Upper lobe of right lung (tissue), 1 donor: ENCODE measurements at places on chromosomes 11 and 22. TPM values are rescaled to one million over a fixed set of nuclear protein-coding genes. Genes with fewer than 3 reads are reported as not detected.

DNA sequence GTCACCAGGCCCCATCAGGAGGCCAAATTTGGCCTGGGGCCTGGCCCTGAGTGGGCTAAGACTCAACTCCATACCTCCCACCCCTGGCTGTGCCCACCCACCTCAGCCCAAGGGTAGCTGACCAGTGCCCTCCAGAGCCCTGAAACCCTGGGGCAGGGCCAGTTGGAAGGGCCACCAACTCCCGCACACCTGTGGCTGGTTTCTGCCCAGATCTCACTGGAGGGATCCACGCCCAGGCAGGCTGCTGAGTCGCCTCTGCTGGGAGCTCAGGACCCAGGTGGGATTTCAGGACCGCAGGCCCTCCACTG, 8.9 kb upstream of the PIM3 start:
- DNase-seq: no peak

- peak; percentile 66 for DNase-seq
Measured at GRCh38 chr22:23383491-23384361, 196.4 kb downstream of the IGLL1 start.

DNA sequence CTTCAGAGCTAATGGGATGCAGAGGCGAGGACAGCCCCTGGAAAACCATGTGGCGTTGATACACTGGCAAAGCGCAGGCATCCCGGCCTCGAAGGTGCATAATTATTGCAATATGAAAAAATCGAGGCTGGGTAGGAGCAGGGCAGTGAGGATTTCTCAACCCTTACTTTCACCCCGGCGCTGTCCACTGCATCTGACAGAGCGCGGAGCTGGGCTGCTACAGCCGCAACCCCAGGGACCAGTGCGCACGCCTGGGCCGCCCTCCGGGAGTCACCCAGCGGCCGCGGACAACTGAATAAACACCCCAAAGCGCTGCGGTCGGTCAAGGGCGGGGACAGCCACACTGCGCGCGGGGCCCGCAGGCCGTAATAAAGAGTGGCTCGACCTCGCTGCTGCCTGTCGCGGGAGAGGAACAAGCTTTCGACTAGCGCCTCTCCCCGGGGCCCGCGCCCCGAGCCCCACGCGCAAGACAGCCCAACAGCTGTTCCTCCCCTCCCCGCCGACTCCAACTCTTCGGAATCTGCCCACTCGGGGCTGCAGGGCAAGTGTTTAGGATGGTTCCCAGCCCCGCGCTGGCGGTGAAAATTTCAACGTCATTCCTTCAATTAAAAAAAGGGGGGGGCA, 3.6 kb upstream of the WT1 start:
- no peak for DNase-seq

DNA sequence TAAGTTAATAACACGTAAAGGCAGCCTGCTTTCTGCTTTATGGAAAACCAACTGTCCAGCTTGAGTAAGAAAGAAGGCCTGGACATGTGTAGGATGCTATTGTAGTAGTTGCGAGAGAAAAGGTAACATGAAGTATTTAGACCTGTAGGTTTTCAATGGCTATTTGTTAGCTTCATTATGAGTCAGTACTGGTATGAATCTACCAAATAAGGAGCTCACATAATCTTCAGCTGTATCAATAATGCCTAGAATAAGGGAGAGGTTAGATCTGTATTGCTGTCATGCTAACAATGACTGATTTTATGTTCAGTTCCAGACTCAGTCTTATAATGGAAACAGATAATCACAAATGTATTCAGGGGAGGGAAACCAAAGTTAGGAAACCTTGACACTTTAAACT, 550.3 kb downstream of the CNTN5 start:
- no peak for DNase-seq

DNA sequence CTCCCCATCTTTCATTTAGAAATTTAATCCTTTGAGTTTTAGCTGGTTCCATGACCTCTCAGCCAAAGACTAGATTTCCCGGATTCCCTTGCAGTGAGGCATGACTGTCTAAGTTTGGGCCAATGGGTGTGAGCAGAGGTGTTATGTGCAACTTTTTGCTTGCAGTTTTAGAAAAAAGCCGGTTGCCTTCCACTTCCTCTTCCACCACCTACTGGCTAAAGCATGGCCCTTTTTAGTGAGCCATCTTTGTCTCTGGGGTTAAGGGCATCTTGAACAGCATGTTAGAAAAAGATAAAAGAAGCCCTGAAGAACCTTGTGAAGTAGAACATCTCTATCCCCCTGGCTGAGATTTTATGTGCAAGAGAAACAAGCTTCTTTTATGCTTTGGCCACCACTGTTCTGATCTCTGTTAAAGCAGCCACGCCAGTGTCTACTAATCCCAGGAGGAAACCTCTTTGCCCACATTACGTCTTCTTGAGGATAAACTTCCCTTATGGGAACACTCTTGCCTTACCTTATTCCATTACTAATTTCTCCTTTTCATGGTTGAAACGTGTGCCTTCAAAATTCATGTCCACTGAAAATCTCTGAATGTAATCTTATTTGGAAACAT, 279.9 kb downstream of the TENM4 start:
- no peak for DNase-seq

GRCh38 chr22:39468487-39469325, 11.9 kb downstream of the MGAT3 start:
- no peak for DNase-seq

DNA sequence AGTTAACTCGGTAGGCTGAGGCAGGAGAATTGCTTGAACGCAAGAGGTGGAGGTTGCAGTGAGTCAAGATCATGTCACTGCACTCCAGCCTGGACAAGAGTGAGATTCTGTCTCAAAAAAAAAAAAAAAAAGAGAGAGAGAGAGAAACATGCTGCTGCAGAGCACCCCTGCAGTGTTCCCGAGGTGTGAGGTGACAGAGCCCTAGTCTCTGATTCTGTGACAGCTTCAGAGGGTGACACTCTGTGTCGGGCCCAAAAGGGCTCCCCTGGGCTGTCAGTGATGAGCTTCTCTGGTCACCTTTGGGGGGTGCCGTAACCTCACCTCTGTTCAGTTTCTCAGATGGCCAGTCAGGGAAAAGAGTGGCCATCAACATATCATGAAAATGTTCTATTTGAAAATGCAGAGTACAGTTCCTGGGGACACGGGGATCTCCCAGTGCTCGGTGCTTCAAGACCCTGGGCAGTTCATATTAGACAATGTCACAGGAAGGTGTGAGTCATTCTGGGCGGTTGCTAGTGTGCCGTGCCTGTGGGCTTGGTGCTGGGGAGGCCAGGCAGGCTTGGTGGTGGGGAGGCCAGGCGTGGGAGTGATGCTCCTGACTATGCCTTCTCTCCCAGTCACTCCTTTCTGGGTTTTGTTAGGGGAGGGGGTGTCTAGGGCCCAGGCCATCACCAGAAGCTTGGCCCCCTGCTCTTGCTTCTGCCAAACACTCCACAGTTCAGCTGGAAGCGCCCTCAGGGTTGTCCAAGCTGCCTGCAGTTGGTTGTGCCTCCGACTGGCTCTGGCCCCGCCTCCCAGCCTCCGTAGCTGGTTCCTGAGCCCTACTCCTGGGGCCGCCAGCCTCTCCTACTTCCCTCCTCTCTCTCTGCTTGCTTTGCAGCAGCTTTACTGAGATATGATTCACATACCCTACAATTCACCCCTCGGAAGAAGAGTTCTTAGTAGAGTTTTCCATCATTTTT, 52.5 kb upstream of the CLDN5 start:
- no peak for DNase-seq

DNA sequence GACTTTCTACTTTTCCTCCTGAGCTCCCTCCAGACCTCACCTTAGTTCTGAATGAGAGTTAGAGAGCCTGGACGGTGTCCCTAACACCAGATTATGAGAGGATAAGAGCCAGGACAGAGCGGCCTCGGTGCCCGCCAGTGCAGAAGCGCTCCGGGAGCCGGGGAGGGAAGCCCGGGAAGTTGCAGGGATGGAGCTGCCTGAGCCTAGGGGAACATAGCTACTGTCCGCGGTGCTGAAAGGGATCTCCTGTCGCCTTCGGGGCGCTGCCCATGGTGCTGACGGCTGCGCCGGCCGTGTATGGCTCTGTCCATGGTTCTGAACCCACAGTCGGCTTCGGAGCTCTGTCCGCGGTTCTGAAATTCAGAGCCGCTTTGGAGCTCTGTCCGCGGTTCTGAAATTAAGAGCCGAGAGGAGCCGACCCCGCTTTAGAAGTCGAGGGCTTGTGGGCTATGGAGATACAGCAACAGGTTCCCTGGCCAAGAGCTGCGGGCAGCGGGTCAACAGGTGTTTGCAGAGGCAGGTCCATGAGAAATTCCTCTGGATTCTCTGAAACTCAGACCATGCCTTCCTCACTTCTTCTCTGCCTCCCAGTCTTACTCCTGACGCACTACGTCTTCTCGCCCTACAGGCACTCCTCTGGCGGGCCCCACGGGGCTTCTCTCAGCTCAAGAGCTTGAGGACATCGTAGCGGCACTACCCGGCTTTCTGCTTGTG, 814 bp downstream of the NPAS4 start:
- peak; percentile 90 for DNase-seq

GRCh38 chr11:128210148-128210940, 377.0 kb downstream of the ETS1 start:
- no peak for DNase-seq

DNA sequence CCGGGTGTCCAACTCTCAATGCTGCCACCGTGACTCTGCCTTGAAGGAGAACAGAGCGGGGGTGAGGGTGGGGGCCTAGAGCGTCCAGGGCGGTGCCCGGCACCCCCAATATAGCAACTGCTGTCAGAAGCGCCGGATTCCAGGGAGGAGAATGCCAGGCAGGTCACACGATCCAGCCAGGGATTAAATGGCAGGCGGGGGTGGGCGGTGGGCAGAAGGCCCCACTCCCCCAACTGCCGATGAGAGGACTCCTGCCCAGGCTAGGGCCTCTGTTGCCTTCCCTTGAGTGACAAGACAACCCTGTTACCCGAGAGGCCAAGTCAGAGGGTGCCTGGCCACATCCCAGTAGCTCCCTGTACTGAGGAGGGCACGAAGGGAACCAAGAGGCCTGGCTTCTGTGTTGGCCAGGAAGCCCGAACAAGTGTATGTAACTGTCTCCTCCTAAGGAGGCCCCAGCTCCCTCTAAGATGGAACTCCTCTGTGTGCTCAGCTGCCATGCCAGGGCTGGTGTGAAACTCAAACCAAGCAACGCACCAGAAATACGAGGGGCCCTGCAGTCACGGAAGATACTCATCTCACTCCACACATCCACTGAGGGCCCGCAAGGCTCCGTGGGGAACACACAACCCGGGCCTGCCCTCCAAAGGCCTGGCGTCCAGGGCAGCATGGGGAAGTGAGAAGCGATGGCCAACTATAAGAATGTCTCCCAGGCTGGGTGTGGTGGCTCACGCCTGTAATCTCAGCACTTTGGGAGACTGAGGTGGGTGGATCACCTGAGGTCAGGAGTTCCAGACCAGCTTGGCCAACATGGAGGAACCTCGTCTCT, 3.0 kb downstream of the PACSIN3 start:
- no peak for DNase-seq

DNA sequence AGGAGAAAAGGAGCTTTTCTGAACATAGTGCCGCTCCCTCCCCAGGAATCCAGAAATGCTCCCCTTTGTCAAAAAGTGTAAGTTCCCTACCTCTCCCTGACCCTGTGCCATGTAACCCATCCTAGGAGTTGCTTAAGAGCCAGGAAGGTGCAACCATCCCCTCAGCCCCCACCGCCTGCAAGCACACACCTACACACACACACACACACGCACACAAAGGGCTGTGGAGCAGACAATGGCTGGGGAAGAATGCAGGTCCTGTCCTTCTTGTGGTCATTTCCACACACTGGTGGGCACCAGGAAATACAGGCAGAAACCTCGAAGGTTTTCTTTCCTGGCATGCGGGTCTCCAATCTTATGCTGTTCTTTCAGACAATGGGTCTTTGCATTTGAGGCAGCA, 1.2 kb downstream of the P2RX3 start:
- no peak for DNase-seq

- peak; percentile 72 for DNase-seq
Measured at GRCh38 chr22:31753005-31753633, 700 bp upstream of the DEPDC5 start.

GRCh38 chr22:24025475-24025874, 14.4 kb downstream of the CABIN1 start:
- no peak for DNase-seq

GRCh38 chr11:47154616-47155570, 21.8 kb downstream of the ARFGAP2 start:
- no peak for DNase-seq

DNA sequence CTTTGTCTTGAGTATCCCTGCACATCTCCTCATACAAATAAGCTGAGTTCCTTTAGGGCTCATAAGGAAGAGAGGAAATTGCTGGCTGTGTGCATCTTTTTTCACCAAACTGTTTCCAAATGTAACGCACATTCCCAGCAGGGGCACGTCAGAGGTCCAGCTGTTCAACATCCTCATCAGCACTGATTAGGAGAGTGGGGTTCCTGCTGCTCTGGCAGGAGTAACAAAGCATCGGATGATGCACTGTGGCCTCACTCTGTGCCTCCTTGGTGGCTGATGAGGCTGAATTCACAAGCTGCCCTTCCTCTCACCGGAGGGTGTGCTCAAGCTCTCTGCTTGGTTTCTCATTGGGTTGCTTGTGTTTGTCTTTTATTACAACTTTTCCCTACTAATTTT, 35.5 kb upstream of the SLC25A1 start:
- DNase-seq: no peak

DNA sequence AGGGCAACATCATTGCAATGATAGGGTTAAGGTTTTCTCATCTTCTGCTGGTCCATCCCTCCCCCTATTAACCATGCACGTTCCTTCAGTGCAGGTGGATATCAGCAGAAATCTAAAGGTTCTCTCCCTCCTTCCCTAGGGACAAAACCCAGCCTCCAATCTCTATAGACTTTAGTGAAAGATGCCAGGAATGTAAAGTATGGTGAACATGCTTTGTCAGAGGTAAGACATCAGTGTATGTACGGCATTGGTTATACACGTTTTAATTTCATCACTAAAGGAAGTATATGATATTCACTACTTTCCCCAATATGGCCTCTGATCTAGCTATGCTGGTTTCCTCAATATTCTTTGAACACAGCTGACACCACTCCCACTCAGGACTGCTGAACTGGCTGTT, 81.2 kb upstream of the LDLRAD3 start:
- no peak for DNase-seq

GRCh38 chr11:101817581-101817980, 97.2 kb upstream of the CEP126 start:
- DNase-seq: no peak

DNA sequence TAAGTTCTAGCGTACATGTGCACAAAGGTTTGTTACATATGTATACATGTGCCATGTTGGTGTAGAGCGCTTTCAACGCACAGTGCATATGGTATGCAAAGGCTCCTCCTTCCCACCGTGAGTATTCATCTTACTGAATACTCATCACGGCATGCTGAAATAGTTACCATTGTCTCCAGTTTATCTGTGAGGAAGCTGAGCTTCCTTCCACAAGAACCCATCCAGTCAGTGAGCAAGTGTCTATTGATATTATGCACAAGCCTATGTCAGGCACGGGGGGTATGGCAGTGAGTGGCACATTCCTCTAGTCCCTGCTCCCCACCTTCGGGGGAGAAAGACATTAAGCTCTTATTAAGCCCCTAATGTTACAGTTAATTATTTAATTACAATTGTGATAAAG, 28.1 kb downstream of the INSC start:
- DNase-seq: no peak

Gene UPK3A
- total RNA-seq: not detected

Gene OR5P2
- total RNA-seq: 1.3 TPM

Gene RAB1B
- total RNA-seq: 138 TPM

Gene ANO5
- total RNA-seq: 5.9 TPM

Gene ART5
- 1.2 TPM for total RNA-seq

Gene AMPD3
- total RNA-seq: 11.6 TPM

Gene EXT2
- total RNA-seq: 61.2 TPM

Gene KIAA1671
- 46.7 TPM for total RNA-seq
